ENCODE measurements at places on chromosomes 3 and 15.

DNA sequence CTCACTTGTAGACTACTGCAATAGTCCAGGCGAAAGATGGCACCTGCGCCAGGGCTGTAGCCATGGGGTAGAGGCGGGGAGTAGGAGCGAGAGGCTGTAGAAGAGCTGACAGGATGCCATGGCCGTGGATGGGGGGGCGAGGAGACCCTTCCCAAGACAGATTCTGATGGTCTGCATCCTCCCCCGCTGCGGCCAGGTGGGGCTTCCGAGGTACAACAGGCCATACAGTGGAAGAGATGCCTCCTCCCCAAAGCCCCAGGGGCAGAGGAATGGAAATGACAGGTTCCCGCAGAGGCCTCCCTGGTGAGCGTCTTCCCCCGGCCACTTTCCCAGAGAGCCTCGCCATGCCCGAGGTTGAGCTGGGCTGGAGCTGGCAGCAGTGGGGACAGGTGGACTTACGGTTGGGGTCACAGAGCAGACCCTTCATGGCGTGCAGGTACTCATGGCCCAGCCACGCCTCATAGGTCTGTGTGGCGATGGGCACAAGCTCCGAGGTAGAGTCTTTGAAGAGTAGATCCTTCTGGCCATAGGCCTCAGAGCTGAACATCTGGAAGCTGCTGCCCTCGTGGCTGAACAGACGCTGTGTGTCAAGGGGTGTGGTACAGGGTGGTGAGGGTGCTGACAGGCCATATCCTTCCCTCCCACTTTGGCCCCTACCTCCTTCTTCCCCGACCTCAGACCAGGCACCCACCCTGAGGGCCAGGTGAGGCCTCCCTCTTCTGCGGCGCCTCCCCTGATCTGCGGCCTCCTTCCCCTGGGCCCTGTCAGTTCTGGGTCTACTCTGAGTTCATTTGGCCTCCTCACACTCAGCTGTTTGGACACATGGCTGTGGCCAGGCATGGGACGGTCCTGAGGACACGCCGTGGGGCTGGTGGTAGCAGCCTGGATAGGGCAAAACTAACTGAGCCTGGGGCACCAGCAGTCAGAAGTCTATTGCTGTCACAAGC, 13.6 kb downstream of the MELTF start:
- no peak for DNase-seq

GRCh38 chr3:44125882-44126281, 115.8 kb upstream of the TOPAZ1 start:
- no peak for DNase-seq

DNA sequence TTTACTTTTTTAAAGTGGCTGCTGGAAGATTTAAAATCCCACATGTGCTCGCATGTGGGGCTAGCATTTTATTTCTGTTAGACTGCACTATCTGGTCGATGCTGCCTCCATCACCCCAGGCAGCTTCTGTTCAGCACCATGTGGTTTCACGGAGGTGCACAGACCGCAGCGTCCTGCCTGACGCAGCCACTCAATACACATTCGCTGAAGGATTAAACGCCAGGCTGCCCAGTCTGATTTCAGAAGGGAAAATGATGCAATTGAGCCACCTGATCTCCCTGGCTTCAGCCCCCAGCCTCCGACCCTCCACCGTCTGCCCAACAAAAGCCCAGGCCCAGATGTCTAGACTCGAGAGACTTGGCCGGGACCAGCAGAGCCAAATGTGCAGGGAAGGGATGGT, 84.5 kb downstream of the MEGF11 start:
- DNase-seq: no peak

DNA sequence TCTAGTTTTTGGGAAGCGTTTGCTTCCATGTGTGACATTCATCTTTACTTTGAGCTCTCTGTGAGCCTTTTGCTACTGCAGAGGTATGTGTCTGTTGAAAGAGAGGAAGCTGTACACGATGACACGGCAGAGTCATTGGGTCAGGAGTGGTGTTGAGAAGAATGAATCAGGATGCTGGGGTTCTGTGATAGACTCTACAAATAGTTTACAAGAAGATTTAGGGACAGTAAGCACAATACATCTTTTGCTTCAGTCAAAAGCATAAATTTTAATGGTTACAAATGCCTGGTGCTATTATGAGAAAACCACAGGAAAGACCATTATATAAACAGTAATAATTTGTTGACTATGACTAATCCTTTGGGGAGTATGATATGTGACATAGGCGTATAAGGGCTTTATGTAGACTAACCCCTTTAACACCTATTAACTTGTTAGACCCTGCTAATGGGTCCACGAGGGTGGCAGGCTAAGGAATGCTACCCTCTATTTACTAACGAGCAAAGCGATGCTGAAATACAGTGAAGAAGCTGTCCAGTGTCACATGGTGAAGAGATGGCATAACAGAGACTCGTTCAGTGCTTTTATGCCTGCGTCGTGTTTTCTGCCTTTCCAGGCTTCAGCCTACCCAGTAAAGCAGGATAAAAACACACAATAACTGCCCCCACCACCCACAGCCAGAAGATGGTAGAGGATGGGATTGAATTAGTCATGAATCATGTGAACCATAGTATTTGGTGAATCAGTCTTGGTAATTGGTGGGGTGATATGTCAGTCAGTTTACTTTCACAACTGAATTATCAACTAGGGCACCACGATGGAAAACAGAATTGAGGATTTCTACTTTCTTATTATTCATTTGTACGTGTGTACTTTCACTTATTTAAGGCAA, 118.8 kb downstream of the LPP start:
- no peak for DNase-seq

- no peak for DNase-seq
Observed at GRCh38 chr3:114623420-114624046, 329.7 kb downstream of the TIGIT start.

GRCh38 chr15:66389859-66390381, 3.2 kb downstream of the MAP2K1 start:
- DNase-seq: no peak

DNA sequence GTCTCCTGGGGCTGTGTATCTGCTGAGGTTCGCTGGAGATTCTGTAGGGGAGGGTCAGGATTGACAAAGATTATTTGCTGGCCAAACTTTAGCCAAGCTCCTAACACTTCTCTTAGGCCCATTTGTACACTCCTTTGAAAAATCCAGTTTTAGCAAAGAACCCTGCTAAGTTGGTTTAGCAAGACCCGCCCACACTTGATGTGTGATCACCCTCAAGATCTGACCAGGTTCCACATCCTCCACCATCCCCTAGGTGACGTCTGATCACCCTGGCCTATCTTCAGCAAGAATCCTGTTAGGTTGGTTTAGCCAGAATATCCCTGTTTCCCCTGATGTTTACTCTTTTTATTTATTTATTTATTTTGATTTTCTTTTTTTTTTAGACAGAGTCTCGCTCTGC, 14.8 kb upstream of the SLC35G2 start:
- no peak for DNase-seq

GRCh38 chr3:133527081-133527715, 46.3 kb upstream of the CDV3 start:
- no peak for DNase-seq

- DNase-seq: no peak
Observed at GRCh38 chr3:126481808-126482502, 6.3 kb upstream of the ZXDC start.

- DNase-seq: no peak
Observed at GRCh38 chr15:60407415-60407805, 9.6 kb upstream of the ANXA2 start.

DNA sequence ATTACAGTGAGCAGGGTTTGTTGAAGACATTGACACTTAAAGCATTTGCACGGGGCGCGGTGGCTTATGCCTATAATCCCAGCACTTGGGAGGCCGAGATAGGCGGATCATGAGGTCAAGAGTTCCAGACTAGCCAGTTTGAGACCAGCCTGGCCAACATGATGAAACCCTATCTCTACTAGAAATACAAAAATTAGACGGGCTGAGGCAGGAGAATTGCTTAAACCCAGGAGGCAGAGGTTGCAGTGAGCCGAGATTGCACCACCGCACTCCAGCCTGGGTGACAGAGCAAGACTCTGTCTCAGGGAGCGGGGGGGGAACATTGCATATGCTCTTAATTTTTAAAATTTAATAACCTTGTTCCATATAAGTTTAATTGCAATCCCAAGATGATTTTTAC, 11.9 kb downstream of the STT3B start:
- DNase-seq: no peak

- no peak for DNase-seq
Observed at GRCh38 chr3:177490626-177491025, 293.3 kb upstream of the TBL1XR1 start.

DNA sequence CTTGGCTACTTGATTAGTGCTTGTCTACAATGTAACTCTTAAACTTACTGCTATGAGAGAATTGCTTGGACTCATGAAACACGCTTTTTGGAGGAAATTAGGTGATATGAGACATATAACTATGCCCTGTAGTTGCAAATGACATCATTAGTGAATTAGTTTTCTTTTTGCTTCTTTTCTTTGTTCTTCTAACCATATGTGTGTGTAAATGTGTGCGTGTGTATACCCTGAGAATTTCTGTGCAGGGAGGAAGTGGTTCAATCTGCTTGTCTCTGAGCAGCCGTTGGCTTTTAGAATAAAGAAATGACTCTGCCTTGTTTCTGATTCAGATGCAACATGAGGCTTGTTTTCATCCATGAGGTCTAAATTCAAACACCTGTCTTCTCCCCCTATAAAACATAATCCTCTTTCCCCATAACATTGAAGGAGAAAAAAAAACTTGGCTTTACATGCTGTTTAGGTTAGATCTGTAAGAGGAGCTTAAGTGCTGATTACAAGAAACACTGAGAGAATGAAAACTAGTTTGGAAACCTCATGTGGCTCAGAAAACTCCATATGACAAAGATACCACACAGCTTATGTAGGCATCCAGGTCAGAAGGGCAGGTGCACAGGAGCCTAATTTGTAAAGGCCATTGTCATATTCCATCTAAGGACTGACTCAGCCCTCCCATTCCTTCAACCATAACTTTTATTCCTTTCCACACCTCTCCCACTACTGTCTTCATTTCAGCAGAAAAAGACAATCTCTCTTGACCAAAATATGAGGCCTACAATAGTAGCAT, 30.5 kb upstream of the BLM start:
- no peak for DNase-seq

DNA sequence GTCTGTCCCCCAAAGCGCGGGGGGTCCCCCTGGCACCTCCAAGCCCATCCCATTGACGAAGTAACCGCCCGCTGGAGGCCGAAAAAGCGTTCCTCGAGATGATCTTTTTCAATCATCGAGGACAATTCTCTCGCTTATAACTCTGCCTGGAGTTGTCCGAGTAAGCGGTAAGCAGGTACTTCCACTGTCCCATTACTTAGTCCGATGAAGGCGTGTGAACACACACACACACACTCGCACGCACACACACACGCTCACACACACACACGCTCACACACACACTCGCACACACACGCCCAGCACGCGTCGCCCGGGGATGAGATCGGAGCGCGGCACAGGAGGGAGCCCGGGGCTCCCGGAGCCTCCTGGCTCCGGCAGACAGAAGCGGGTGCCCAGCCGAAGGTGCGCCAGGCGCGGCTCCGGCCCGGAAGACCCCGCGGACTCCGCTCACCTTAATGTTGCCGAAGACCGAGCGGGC, 430 bp downstream of the SLCO2A1 start:
- no peak for DNase-seq

GRCh38 chr3:170751083-170751898, 118.7 kb downstream of the RPL22L1 start:
- DNase-seq: no peak

DNA sequence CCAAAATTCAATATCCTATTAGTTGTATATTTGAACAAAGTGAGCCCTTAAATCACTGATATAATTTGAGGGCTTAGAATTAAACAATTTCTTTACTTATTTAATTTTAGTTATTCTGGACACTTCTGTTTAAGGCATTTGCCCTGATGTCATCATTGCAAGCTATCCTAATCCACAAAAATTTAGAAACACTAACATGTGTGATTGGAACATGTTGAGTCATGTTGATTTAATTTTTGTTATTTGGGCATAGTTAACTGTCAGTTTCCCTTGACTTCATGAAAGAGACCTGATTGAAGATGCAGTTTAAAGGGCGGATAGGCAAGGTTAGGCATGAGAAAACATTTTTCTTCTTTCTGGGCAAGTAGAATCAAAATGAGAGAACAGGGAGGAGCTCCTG, 682.6 kb downstream of the ROBO1 start:
- DNase-seq: no peak

GRCh38 chr15:65392368-65392767, 14.6 kb upstream of the IGDCC3 start:
- DNase-seq: no peak

GRCh38 chr3:128993461-128994172, at the start of gene CFAP92:
Gene CFAP92, minus strand, starts transcription at chr3:128994076. Its CDS starts 772 bp downstream, at chr3:128993304.
- no peak for DNase-seq

- no peak for DNase-seq
Observed at GRCh38 chr3:196677353-196677752, 34.7 kb downstream of the CEP19 start.

- no peak for DNase-seq
Observed at GRCh38 chr15:83287541-83288027, 3.1 kb upstream of the BNC1 start.
